ENCODE measurements at places on chromosomes 4 and X. TPM values are rescaled to one million over a fixed set of nuclear protein-coding genes. Genes with fewer than 3 reads are reported as not detected.

C4orf36 gene
- 1.8 TPM for total RNA-seq

DDX3X gene
- 338 TPM for total RNA-seq

P2RY4 gene
- total RNA-seq = not detected

UGT8 gene
- 13.6 TPM for total RNA-seq

SPANXC gene
- total RNA-seq = not detected

RAB28 gene
- total RNA-seq = 19.8 TPM

TSPAN6 gene
- 61.3 TPM for total RNA-seq

CLGN gene
- 3.2 TPM for total RNA-seq

ASB5 gene
- total RNA-seq = not detected

BANK1 gene
- total RNA-seq = 1.1 TPM

FREM3 gene
- total RNA-seq = not detected

GALNTL6 gene
- not detected for total RNA-seq

SERTM2 gene
- total RNA-seq = 0.22 TPM

AREG gene
- total RNA-seq = 0.24 TPM

SHROOM2 gene
- total RNA-seq = 15.3 TPM
